ENCODE measurements at places on chromosomes 2 and 18.
A peak's percentile ranks its signal among the peaks of the same experiment; 100 is the strongest.

- H3K4me1 ChIP-seq: no peaks in the 10 kb centered on the region
- DNase-seq: no peak
- H3K27ac ChIP-seq: no peak overlapping the region
Measured at GRCh38 chr2:11121099-11121822, 34.0 kb upstream of the SLC66A3 start.

DNA sequence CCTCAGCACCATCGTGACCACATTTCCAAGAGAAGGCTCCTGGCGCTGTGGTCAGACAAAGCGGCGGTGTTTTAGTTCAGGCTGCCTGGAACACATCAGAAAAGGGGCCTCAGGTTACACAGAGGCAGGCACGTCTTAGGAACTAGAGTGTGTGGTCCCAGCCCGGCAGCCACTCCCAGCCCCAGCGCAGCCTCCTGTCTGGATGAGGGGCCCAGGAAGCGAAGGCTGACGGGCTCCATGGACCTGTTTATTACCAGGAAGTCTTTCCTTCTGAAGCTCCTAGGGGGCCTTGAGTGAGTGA, 10.0 kb upstream of the GPR55 start:
- H3K4me3 ChIP-seq: no peak overlapping the region
- no peaks in the 10 kb centered on the region for H3K36me3 ChIP-seq
- H3K27me3 ChIP-seq: no peaks in the 10 kb centered on the region

- no peak overlapping the region for H3K27ac ChIP-seq
- no peaks in the 10 kb centered on the region for H3K36me3 ChIP-seq
- H3K4me1 ChIP-seq: peaks cover 7% of the 10 kb centered on the region
- no peak for DNase-seq
- H3K27me3 ChIP-seq: no peaks in the 10 kb centered on the region
- H3K4me3 ChIP-seq: no peak overlapping the region
Measured at GRCh38 chr2:156896294-156896693, 361.2 kb upstream of the GALNT5 start.

- H3K4me1 ChIP-seq: peaks cover 23% of the 10 kb centered on the region
- H3K36me3 ChIP-seq: no peaks in the 10 kb centered on the region
- H3K27me3 ChIP-seq: no peaks in the 10 kb centered on the region
- no peak overlapping the region for H3K27ac ChIP-seq
Measured at GRCh38 chr2:109282865-109283264, 153.9 kb downstream of the SH3RF3 start.

- H3K4me1 ChIP-seq: no peaks in the 10 kb centered on the region
- no peak for DNase-seq
- H3K27ac ChIP-seq: no peak overlapping the region
- no peaks in the 10 kb centered on the region for H3K36me3 ChIP-seq
- H3K27me3 ChIP-seq: no peaks in the 10 kb centered on the region
Measured at GRCh38 chr2:25129901-25130520, 38.4 kb downstream of the POMC start.

- no peak overlapping the region for H3K27ac ChIP-seq
- no peaks in the 10 kb centered on the region for H3K36me3 ChIP-seq
- DNase-seq: no peak
Measured at GRCh38 chr2:33529771-33530481, 53.5 kb downstream of the RASGRP3 start.

DNA sequence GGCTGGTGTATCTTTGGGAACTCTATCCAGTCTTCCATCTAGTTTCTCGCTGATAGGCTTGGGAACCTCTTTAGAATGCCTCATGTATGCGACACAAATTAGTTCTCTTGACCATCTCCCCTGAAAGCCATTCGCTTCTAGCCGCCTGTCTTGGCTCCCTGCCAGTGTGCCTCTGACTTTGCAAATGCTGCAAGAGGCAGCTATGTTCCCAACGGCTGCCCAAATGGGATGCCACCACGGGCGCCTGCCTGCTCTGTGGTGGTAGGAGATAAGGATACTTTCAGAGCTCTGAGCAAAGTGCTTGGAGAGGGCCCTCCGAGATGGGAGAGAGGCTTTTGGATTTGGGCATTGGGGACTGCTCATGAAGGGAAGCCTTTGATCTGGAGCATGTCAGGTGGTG, 77.7 kb upstream of the IGFBP5 start:
- no peaks in the 10 kb centered on the region for H3K36me3 ChIP-seq
- H3K27ac ChIP-seq: no peak overlapping the region
- DNase-seq: no peak
- H3K4me3 ChIP-seq: no peak overlapping the region
- no peaks in the 10 kb centered on the region for H3K27me3 ChIP-seq

DNA sequence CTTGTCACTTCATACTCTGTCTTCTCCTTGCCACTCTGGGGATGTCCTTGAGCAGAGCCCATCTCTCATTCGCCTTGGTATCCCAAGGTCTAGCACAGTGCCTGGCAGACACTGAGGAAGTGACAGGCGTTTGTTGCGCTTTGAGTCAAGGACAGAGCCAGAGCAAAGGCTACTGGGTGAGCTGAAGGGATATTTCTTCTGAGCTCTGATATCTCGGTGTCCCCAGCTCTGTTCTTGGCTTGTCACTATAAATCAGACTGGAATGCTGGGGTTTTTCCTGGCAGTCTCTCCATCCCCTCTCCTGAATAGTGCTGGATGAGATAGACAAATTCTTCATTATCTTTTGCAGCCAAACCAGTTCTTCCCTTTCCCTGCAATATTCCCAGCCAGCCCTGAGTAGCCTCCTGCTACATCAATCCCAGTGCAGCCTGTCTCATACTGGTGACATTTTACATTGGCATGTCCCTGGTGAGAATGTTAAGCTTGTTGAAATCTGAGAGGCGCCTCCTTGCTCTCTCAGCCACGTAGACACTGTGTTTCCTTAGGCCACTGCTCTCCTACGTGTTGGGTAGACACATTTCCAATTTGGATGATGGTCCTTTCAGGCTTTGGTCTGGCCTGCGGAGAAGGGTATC, 61.7 kb downstream of the CTIF start:
- no peaks in the 10 kb centered on the region for H3K36me3 ChIP-seq
- H3K4me1 ChIP-seq: peaks cover 9% of the 10 kb centered on the region
- DNase-seq: no peak
- H3K27ac ChIP-seq: no peak overlapping the region
- no peak overlapping the region for H3K4me3 ChIP-seq

GRCh38 chr2:174607584-174607983, 10.0 kb upstream of the WIPF1 start:
- H3K36me3 ChIP-seq: no peaks in the 10 kb centered on the region
- no peaks in the 10 kb centered on the region for H3K27me3 ChIP-seq
- peaks cover 52% of the 10 kb centered on the region for H3K4me1 ChIP-seq
- H3K27ac ChIP-seq: peak overlapping the region; percentile 21
- no peak for DNase-seq

- no peak for DNase-seq
- H3K36me3 ChIP-seq: peaks cover 24% of the 10 kb centered on the region
- no peak overlapping the region for H3K4me3 ChIP-seq
- H3K27ac ChIP-seq: no peak overlapping the region
- H3K4me1 ChIP-seq: no peaks in the 10 kb centered on the region
Measured at GRCh38 chr18:54278615-54279014, 9.3 kb downstream of the POLI start.

- no peaks in the 10 kb centered on the region for H3K27me3 ChIP-seq
- no peak overlapping the region for H3K4me3 ChIP-seq
- H3K36me3 ChIP-seq: no peaks in the 10 kb centered on the region
- no peak for DNase-seq
- no peak overlapping the region for H3K27ac ChIP-seq
Measured at GRCh38 chr18:67540559-67540958, 24.0 kb upstream of the DSEL start.

DNA sequence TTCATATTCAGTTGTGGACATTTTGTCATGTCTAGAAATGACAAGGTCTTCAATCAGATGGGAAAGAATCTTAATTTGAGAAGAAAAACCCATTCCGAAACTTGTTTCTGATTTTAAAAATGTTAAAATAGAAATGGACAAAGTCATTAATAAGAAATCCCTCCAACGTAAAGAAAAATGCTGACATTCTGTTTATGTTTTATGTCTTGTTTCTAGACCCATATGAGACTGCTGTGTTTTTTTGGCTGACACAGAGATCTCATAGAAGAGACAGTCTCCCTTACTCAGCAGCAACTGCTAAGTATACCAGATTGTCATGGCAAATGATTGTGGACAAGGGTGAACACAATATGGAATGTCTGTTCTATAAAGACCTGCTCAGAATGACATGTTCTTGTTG, 538.5 kb downstream of the ZEB2 start:
- no peak overlapping the region for H3K27ac ChIP-seq
- no peak for DNase-seq
- no peaks in the 10 kb centered on the region for H3K36me3 ChIP-seq
- no peaks in the 10 kb centered on the region for H3K4me1 ChIP-seq
- H3K4me3 ChIP-seq: no peak overlapping the region

DNA sequence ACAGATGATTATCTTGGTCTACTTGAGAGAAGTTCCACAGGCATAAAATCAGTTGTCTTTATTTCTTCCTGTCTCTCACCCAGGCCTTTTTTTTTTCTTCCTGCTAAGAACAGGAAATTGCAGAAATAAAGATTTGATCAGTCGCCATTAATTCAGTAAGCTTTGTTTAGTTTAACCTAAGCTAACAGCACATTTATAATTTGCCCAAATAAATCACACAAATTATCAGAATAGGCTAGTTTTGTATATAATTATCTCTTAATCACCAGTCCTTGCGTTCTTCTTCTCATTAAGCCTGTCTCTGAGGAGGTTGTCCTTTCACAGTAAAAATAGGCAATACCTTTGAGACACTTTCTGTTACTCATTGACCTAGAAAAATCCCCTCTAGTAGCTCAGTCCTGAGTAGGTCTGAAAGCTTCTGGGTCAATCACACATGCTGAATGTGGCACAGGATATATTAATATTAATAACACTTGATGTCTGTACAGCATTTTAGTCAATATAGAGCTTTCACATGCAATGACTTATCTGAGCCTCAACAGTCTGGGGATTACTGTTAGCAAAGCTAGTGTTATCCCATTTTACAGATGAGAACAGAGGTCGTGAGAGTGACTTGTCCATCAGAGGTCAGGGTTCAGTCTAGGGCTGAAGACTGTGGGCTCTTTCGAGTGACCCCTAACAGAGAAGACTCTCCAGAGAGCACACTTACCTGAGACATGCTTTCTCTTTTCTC, 11.2 kb upstream of the STK17B start:
- no peak overlapping the region for H3K27ac ChIP-seq
- H3K4me3 ChIP-seq: no peak overlapping the region
- no peaks in the 10 kb centered on the region for H3K4me1 ChIP-seq
- H3K27me3 ChIP-seq: no peaks in the 10 kb centered on the region
- H3K36me3 ChIP-seq: no peaks in the 10 kb centered on the region

GRCh38 chr2:9405636-9406035, 17.7 kb downstream of the ITGB1BP1 start:
- no peak overlapping the region for H3K4me3 ChIP-seq
- H3K27me3 ChIP-seq: no peaks in the 10 kb centered on the region
- H3K27ac ChIP-seq: no peak overlapping the region
- peaks cover 29% of the 10 kb centered on the region for H3K36me3 ChIP-seq

- H3K27me3 ChIP-seq: no peaks in the 10 kb centered on the region
- H3K27ac ChIP-seq: no peak overlapping the region
- H3K4me1 ChIP-seq: no peaks in the 10 kb centered on the region
- no peak for DNase-seq
- no peaks in the 10 kb centered on the region for H3K36me3 ChIP-seq
- no peak overlapping the region for H3K4me3 ChIP-seq
Measured at GRCh38 chr2:204743393-204743960, 198.2 kb downstream of the PARD3B start.

- no peaks in the 10 kb centered on the region for H3K36me3 ChIP-seq
- DNase-seq: no peak
- no peak overlapping the region for H3K4me3 ChIP-seq
- no peaks in the 10 kb centered on the region for H3K4me1 ChIP-seq
Measured at GRCh38 chr2:14197293-14197692, 435.2 kb upstream of the LRATD1 start.

GRCh38 chr2:136363470-136363869, 245.5 kb upstream of the CXCR4 start:
- H3K27me3 ChIP-seq: no peaks in the 10 kb centered on the region
- DNase-seq: no peak
- H3K4me3 ChIP-seq: no peak overlapping the region

GRCh38 chr18:46290440-46291020, 186.3 kb downstream of the HAUS1 start:
- no peaks in the 10 kb centered on the region for H3K27me3 ChIP-seq
- no peak overlapping the region for H3K4me3 ChIP-seq
- H3K27ac ChIP-seq: no peak overlapping the region
- DNase-seq: no peak
- H3K36me3 ChIP-seq: no peaks in the 10 kb centered on the region
- no peaks in the 10 kb centered on the region for H3K4me1 ChIP-seq

GRCh38 chr2:109375656-109376055, 238.1 kb downstream of the SEPTIN10 start:
- H3K27ac ChIP-seq: no peak overlapping the region
- DNase-seq: no peak
- peaks cover 18% of the 10 kb centered on the region for H3K36me3 ChIP-seq
- peaks cover 4% of the 10 kb centered on the region for H3K4me1 ChIP-seq
- no peak overlapping the region for H3K4me3 ChIP-seq
- H3K27me3 ChIP-seq: no peaks in the 10 kb centered on the region

- peaks cover 10% of the 10 kb centered on the region for H3K4me1 ChIP-seq
- DNase-seq: no peak
- H3K36me3 ChIP-seq: no peaks in the 10 kb centered on the region
- H3K27ac ChIP-seq: no peak overlapping the region
Measured at GRCh38 chr2:9167718-9168657, 38.6 kb upstream of the ASAP2 start.

DNA sequence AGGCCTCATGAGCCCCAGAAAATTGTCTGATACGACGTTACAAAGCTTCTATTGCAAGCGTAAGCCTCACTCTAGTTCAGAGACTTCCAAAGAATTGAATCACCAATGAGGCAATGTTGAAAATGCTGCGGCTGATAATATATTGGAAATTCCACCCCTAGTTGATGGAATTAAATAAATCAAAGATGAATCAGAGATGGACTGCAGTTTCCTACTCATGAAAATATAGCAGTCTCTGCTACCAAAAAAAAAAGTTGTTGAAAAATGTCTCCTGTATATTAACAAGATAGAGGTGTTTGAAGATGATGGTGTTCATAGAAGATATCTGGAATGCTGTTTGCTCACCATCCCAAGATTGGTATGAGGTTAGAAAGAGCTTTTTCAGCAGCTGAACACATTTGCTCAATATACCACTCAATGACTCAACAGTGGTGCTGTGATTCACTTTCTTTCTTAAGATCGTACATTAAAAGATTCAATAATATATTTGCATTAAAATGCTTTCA, 99.8 kb upstream of the ARHGAP28 start:
- no peaks in the 10 kb centered on the region for H3K27me3 ChIP-seq
- no peak for DNase-seq
- no peak overlapping the region for H3K4me3 ChIP-seq
- H3K36me3 ChIP-seq: no peaks in the 10 kb centered on the region
- no peak overlapping the region for H3K27ac ChIP-seq

GRCh38 chr2:173271825-173272224, 82.8 kb upstream of the CDCA7 start:
- H3K36me3 ChIP-seq: no peaks in the 10 kb centered on the region
- no peak overlapping the region for H3K4me3 ChIP-seq
- H3K27me3 ChIP-seq: no peaks in the 10 kb centered on the region
- no peaks in the 10 kb centered on the region for H3K4me1 ChIP-seq
- no peak overlapping the region for H3K27ac ChIP-seq
- DNase-seq: no peak
